ENCODE measurements at places on chromosomes 1 and 21. TPM values are rescaled to one million over a fixed set of nuclear protein-coding genes. Genes with fewer than 3 reads are reported as not detected.

DNA sequence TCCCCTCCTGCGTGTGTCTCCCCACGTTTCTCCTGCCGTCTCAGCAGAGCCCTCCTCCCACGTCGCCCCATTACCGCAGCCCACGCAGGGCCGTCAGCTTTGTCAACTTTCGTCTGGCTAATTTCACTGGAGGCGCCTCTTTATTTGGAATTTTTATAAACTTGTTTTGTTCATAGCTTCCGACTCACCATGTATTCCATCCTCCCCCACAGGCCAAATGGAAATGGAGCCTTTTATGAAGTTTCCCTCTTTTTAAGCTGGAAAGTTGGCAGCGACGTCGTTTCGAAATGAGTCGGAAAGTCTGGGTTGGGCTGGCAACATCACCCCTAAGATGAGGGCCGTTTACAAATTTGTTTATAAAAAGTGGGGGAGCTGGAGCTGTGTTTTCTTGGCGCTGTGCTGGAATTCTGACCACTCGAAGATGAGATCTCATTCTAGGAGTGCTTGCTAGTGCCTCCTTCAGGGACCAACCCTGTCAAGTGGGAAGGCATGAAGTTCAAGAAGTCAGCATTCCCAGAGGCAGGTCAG lies 23.7 kb upstream of the SLC45A1 start:
- no peak for DNase-seq

The EDN2 gene
- not detected for total RNA-seq

GRCh38 chr1:53470584-53470983 lies 11.4 kb downstream of the DMRTB1 start:
- no peak for DNase-seq

GRCh38 chr21:46598581-46599572 lies 6.0 kb downstream of the S100B start:
- DNase-seq: peak; percentile 78

- DNase-seq: no peak
These were observed 108.9 kb downstream of the IFI44 start for GRCh38 chr1:78758506-78758905.

- DNase-seq: no peak
These were observed 293.1 kb upstream of the LYPLAL1 start for GRCh38 chr1:218880484-218881060.

DNA sequence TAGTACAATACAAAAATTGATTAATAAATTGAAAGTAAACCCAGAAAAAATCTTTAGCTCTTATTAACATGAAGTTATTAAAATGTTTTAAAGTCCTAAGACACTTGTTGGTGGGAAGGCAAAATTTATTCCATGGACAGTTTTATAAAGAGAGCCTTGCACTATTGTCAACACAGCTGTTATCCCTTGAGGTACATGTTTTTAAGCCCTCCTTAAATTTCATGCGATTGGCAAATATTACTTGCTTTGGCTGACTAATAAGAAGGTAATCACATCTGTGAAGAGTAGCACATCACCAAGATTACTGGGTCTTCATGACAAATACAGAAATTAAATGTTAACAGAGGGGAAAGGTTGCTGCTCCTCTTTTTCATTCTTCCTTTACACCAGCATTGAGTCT lies 611.1 kb downstream of the BRINP3 start:
- no peak for DNase-seq

- DNase-seq: no peak
These were observed 119.3 kb downstream of the CRYAA start for GRCh38 chr21:43287795-43288755.

The IRF6 gene
- 32.6 TPM for total RNA-seq

- no peak for DNase-seq
These were observed 207.6 kb upstream of the HMCN1 start for GRCh38 chr1:185526344-185527307.

GRCh38 chr1:6962996-6963911 lies 178.0 kb downstream of the CAMTA1 start:
- DNase-seq: peak; percentile 64

- DNase-seq: no peak
These were observed 109.9 kb upstream of the CXADR start for GRCh38 chr21:17402937-17403336.

The ANGPTL3 gene
- total RNA-seq: not detected

The HES2 gene
- total RNA-seq: not detected

All from right atrium auricular region (tissue), 2 donors.